ENCODE measurements at places on chromosomes 1 and 21.

GRCh38 chr1:41404308-41404761 is 43.1 kb downstream of the FOXO6 start:
- DNase-seq = no peak

GRCh38 chr1:183831311-183831710 is 26.4 kb downstream of the RGL1 start:
- DNase-seq = no peak

DNA sequence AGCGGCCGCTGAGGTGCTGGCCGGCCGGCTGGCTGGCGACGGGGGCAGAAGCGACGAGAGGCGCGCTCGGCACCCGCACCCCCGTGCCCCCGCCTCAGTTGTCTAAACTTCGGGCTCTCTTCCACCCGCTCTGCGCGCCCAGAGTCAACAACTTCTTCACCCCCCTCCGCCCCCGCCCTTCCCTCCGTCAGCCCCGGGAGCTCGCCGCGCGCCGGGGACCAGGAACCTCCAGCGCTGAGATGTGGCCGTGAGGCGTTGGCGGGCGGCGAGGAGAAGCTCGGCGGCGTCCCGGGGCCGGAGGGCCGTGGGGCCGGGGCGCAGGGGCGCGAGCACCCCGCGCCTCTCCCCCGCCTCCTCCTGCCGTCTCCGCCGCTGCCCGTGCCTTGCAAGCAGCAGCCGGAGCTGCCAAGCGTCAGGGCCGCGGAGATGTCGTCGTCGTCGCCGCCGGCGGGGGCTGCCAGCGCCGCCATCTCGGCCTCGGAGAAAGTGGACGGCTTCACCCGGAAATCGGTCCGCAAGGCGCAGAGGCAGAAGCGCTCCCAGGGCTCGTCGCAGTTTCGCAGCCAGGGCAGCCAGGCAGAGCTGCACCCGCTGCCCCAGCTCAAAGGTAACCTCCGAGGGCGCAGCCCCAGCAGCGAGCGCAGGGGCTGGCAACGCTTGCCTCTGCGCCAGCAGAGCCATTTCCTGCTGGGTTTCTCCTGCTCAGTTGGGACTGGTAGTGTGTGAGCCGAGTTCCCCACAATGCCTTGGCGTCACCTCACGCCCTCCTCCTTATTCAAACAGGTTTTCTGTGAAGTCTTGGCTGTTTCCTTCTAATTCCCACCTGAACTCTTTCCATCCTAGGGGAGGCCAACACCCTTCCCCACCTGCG is 710 bp downstream of the PPP2R5A start:
- DNase-seq = peak; percentile 72

DNA sequence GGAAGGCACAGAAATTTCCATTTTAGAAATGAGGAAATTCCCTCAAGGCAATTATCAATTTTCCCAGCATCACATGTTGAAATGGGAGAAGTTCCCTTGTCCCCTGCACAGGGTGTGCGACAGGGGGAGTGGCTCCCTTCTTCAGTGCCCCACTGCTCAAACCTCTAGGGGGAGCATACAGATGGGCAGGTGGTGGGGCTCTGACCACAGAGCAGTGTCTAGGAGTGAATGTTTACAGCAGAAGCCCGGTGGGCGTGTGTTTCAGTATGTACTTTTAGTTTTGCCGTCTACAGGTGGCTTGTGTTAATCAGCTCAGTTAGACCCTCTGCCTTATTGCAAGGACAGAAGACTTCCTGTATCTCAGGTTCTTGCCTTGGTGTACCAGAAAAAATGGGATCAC is 493.7 kb upstream of the PLXNA2 start:
- no peak for DNase-seq

DNA sequence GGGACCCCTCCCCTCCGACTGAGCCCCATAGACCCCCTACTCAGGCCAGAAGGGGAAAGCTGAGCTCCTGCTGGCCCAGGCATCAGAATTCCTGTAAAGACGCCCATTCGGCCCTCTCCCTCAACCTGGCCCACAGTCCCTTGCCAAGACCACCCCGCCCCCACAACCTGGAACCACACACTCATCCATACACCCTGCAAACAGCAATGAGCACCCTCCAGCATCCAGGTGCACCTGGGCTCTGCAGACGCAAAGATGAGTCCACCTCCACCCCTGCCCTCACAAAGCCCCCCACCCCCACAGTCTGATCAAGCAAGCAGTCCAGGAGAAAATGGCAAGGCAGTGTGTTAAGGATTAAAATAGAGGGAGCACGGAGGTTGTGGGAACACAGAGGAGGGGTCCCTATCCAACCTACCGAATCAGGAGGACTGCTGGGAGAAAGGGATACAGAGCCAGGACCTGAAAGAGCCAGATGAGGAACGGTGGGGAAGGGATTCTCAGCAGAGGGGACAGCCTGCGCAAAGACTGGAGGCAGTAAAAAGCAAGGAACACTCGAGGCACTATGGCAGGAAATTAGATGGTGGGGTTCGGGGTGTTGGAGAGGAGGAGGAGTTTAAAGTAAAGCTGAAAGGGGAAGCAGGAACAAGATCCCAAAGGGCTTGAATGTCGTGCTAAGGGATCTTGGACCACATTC is 67.3 kb upstream of the LAPTM5 start:
- no peak for DNase-seq

DNA sequence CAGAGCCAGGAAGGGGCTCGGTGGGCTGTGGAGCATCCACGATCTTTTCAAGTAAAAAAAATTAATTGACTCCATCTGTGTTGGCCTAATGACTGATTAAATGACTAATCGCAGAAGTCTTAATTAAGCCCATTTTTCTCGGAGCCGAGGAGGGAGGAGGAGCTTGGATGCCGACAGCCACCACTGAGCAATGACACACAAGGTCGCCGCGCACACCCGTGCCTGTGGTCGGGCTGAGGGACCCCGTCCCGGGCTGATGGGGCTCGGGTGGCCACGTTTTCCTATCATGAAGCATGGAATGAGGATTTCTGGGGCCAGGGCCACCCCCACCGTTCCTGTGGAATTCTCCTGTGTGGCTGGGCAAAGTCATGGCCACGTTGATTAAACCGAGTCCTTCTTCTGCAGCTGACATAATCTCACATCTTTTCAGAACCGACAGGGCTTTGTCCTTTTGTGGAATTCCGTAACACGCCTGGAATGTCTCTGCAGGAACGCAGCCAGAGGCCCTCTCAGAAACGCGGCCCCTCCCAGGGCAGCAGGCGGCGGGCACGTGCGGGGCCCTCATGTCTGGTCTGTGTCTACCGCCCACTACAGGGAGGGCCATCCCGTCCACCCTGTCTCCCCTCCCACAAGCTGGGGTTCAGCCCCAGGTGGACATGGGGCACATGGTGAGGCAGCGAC is 60.7 kb downstream of the MORN1 start:
- DNase-seq = no peak
